ENCODE measurements at places on chromosomes 16 and 17.
A peak's percentile ranks its signal among the peaks of the same experiment; 100 is the strongest.

- no peak for DNase-seq
These were observed 41.4 kb downstream of the DDX19A start for GRCh38 chr16:70388006-70388680.

GRCh38 chr16:10629592-10629963 lies 49.2 kb upstream of the EMP2 start:
- no peak for DNase-seq

GRCh38 chr17:40515491-40516041 lies 14.1 kb upstream of the TNS4 start:
- no peak for DNase-seq

GRCh38 chr16:53055541-53056391 lies 975 bp downstream of the CHD9 start:
- peak; percentile 56 for DNase-seq

GRCh38 chr16:64352246-64352645 lies 769.6 kb downstream of the CDH11 start:
- DNase-seq = no peak

GRCh38 chr17:18158022-18158600 lies 25.5 kb upstream of the ALKBH5 start:
- DNase-seq = peak; percentile 95

GRCh38 chr17:13387952-13388351 lies 213.8 kb downstream of the HS3ST3A1 start:
- no peak for DNase-seq

DNA sequence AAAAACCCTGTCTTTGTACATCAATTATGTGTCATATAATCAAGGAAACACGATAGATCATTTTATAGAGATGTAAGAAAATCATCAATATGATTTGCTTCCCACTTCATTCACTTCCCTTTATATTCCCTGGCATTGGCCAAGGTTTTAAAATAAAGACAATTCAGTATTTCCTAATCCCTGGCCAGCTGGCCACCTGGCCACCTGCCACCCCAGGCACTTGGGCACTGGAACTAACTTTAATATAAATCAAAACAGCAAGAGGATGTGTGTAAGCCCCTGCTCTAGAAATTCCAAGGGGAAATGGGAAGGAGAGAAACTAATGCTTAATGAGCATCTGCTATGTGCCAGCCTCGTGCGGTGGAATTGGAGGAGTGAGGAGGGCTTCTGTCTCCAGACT lies 58.6 kb upstream of the TOB1 start:
- DNase-seq = no peak
